ENCODE measurements at places on chromosomes 13 and 19.

DNA sequence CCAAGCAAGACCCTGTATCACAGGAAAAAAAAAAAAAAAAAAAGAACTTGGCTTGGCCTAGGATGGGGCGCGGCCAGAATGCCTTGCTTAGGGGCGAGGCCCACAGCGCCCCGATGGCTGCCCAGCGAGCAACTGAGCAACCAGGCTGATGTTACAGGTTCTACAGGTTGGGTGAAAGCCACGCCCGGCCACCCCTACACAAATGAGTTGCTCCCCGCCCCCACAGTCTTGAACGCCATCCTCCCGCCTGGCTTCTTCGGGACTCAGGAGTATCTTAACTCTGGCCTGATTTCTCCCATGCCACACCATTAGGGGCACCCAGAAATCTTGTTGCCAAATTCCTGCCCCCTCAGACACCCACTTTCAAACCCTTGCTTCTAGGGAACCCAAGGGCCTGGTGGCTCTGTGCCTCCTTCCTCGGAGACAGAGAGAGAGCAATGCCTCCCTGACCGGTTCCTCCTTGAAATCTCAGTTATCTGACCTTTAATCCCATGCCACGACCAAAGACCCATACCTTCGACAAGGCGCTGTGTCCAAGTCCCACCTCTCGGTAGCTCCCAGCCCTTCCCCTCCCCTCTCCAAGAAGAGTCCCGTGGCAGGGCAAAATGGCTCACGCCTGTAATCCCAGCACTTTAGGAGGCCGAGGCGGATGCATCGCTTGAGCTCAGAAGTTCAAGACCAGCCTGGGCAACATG lies 1.1 kb upstream of the CBLC start:
- no peak for DNase-seq

- DNase-seq, result peak; percentile 12
Measured at GRCh38 chr13:106617561-106617960, 49.6 kb upstream of the ARGLU1 start.

GRCh38 chr13:112803422-112803821 lies 113.6 kb downstream of the ATP11A start:
- no peak for DNase-seq

DNA sequence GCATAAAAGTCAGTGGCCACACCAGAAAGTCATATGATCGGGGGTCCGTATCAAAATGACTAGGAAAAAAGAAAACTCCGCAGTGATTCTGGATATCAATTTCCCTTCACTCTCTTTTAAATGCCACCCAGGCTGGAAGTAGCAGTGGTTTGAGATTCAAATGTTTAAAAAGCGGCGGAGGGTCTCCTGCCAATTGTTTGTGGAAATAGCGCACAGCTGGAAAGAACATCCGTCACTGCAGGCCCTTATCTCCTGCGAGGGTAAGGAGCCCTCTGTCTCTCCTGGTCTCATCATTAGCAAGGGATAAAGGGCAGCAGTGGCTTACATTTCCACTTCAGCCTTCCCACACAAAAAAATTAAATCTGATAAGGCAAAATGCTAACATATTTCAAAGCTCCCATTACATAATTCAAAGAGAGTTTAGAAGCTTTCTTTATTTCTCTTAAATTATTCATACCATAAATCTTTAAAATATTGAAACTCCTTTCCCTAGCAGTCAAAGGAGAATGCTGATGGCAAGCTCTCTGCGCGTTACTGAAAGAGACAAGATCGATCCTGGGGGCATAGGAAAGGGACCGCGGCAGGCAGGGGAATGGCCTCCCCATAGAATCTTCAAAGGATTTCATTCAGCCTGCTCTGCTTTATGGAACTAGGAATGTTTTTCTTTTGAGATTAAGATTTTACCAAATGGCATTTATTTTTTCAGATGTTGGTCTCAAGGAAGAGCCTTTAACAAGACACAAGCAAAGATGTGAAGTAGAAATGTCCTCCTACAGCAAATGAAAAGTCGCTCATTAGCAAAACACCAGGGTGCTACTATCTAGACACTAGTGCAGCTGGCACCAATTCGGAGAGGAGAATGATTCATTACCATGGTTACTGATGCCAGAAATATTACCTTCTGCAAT lies 35.0 kb downstream of the AMER2 start:
- no peak for DNase-seq

Data from AG10803 (cell line).